ENCODE measurements at places on chromosomes 11 and 22.

GRCh38 chr22:47811971-47812370 lies 1049.5 kb downstream of the TBC1D22A start:
- DNase-seq, result no peak

GRCh38 chr22:42856865-42857704 lies at the start of gene ARFGAP3:
Gene ARFGAP3, minus strand, starts transcription at chr22:42857273. Its CDS starts 91 bp downstream, at chr22:42857182.
- DNase-seq, result peak; percentile 93

- no peak for DNase-seq
Observed at GRCh38 chr11:134579724-134580609, 167.9 kb upstream of the B3GAT1 start.

GRCh38 chr22:19169947-19170318 lies 8.6 kb downstream of the SLC25A1 start:
- no peak for DNase-seq

GRCh38 chr11:10326012-10326964 lies 21.4 kb downstream of the ADM start:
- DNase-seq, result no peak

DNA sequence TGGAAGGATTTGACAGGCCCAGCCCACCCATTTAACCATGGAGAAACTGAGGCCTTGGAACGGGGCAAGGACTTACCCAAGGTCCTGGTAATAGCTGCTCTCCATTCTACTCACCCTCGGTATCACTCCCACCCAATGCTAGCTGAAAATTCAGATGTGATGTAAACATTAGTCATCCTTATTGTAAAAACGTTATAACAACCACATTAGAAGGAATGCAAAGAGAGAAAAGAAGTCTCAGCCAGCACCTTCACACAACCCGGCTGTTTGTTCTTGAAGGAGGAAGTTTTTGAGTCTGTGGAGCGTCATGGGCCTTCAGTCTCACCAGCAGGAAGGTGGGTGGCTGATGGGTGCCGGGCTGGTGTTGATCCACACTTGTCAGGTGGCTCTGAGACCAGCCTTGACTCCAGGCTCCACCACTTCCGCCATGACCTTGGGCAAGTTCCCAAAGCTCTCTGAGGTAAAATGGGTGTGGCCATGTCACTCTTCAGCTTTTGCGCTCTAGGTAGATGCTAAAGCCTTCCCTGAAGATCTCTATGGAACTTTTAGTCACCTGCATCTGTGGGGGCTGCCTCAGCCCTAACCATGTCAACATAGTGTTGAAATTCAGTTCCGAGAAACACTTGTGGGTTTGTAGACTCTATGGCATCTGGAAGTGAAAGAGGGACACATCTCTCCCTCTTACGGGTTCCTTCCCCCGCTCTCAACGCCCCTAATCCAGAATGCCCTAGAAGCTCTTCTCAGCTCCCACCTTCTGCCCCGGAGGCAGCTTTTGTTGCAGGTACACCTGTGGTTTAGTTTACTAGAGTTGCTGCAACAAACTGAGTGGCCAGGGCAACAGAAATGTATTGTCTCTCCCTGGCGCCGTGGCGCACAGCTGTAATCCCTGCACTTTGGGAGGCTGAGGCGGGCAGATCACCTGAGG lies 14.8 kb downstream of the CD6 start:
- peak; percentile 94 for DNase-seq

- no peak for DNase-seq
Observed at GRCh38 chr11:120577624-120578363, 66.2 kb downstream of the GRIK4 start.

DNA sequence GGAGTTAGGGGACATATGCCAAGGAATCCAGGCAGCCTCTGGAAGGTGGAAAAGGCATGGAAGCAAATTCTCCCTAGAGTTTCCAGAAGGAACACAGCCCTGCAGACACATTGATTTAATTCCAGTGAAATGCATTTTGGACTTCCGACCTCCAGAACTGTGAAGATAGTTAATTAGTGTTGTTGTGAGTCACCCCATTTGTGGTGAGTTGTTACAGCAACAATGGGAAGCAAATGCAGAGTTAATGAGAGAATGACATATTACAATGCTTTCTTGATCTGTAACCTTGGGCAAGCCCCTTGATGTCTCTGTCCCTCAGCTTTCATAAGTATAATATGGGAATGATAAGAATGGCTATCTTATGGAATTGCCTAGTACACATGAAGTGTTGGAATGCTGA lies 178.7 kb downstream of the KIRREL3 start:
- no peak for DNase-seq

GRCh38 chr11:113877670-113878055 lies 2.3 kb upstream of the USP28 start:
- no peak for DNase-seq

GRCh38 chr11:72829884-72830533 lies 15.8 kb downstream of the ATG16L2 start:
- DNase-seq, result no peak

- DNase-seq, result no peak
Observed at GRCh38 chr22:25572708-25573171, 8.3 kb downstream of the GRK3 start.

DNA sequence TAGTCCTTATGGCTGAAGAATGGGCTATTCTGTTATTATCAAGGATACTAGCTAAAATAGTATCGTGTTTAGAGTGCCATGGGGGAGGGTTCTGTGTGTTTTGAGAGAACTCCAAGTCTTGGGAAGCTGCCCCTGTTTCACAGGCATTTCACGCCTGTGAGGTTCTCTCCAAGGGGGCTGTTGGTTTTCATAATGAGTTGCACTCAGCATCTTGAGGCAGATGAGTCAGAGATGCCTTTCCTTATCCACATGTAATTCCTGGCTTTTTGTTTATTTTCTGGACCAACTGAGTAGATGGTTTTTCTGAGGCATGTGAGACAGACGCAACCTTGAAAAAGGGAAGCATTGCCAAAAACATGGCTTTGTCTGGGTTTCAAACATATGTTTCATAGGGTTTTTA lies 203.7 kb downstream of the ARHGAP42 start:
- no peak for DNase-seq

- no peak for DNase-seq
Observed at GRCh38 chr22:39675947-39676346, 105.4 kb downstream of the CACNA1I start.

- DNase-seq, result no peak
Observed at GRCh38 chr11:69515271-69516245, 34.1 kb downstream of the LINC01488 start.

DNA sequence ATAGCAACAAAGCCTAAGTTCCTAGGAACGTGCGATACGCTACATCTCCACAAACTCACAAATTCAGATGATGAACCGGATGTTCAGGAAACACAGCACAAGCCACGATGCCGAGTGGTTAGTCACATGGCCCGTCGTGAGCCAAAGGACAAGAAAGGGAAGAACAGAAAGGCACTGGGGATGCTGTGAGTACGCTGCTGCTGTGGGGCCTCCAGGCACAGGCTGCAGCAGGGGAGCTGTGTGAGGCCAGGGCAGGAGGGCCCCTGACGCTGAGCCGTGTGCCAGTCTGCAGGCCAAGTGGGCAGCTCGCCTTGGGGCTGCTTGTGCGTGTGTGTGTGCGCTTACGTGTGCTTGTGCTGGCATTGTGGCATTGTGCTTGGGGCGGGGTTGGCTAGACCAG lies 89.4 kb downstream of the CTTN start:
- no peak for DNase-seq

DNA sequence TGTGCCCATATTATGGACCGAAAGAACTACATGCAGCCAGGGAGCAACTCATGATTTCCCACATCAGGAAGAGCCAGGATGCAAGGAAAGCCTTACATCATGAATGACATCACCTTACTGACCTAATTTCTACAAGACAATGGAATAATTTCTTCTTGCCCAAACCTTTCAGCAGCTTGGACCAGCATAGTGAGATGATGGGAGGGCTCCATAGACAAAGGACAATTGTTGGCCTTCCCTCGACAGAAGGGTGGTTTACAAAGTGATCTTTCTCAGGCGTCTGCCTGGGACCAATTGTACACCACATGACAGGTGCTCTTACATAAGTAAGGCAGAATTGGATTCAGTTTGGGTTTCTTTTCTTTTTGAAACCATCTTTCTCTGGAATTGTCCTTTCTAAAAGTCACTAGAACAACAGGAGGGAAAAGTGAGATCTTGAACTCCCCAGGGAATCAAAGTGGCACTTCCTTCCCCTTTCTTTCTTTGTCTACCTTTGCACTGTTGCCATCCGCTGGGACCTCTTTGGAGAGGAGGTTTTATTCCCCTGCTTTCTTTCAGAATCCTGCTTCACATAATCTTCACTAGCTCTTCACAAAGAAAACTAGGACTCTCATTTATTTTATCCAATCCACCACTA lies 51.7 kb upstream of the PAK1 start:
- no peak for DNase-seq

DNA sequence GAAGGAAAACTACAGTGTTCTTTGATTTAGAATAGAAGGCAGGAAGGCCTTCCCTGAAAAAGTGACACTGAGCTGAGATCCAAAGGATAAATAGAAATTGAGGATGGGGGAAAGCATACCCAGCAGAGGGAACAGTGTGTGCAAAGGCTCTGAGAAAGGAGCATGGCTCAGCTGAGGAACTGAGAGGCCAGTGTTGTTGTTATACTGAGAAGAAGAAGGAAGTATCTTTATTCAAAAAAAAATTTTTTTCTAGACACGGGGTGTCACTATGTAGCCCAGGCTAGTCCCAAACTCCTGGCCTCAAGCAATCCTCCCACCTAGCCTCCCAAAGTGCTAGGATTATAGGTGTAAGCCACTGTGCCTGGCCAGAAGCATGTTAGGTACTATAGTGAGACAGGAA lies 3.5 kb upstream of the PIK3C2A start:
- DNase-seq, result no peak

DNA sequence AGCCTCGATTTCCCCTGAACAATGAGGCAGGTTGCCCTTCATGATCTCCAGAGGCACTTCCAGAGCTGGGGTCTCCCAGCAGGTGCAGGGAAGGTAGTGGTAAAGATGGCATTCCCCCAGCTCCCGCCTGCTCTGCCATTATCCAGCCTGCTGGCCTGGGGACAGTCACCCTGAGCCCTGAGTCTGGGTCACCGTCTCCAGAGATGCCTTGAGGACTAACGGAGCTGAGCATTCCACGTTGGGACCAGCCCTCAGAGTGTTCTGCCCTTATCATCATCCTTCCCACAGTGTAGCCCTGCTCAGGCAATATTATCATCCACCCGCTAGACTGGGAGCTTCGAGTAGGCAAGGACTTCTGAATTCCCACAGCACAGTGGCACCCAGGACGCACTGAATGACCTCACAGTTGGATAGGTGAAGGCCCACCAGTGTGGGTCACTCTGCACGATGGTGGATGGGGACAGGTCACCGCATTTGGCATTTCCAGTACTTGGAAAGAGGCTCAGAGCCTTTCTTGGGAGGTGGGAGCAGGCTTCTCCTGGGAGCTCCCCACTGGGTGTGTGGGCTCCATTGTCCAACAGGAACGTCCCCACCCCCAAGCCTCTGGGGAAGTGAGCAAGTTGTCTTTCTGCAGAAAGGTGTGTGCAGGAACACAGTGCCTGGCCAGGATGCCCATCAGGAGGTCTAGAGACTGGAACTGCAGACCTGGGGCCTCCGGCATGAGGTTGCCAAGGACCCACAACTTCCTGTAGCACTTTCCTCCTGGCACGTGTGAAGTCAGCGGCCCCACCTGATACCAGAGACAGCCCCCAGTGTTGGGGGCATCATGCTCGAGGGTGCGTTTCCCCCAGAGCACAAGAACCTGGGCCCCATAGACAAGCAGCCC lies 51.4 kb upstream of the WNT7B start:
- DNase-seq, result no peak

DNA sequence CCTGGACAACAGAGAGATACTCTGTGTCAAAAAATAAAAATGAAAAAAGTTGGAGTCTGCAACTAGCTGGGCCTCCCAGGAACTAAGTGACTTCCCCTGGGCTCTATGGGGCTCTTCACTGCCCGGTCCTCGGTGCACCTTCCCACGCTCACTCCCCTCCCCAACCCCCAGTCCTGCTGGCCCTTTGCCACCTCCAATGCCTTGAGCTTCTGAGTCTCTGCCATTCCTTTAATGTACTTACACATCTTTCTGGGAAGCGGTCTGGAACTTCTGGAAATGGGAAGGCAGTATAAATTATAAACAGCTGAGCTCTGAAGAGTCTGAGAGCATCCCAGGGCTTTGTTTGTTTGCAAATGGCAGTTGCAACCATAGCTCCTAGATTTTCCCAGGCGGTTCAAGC lies 5.9 kb upstream of the BATF2 start:
- DNase-seq, result no peak

DNA sequence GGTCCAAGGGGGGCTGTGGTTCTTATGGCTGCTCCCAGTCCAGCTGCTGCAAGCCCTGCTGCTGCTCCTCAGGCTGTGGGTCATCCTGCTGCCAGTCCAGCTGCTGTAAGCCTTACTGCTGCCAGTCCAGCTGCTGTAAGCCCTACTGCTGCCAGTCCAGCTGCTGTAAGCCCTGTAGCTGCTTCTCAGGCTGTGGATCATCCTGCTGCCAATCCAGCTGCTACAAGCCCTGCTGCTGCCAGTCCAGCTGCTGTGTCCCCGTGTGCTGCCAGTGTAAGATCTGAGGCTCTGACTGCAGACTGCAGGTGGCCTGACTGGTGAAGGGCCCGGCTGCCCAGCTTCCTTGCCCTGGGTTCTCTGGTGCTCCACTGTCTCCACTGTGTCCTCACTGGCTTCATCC lies 696 bp downstream of the KRTAP5-5 start:
- DNase-seq, result no peak

DNA sequence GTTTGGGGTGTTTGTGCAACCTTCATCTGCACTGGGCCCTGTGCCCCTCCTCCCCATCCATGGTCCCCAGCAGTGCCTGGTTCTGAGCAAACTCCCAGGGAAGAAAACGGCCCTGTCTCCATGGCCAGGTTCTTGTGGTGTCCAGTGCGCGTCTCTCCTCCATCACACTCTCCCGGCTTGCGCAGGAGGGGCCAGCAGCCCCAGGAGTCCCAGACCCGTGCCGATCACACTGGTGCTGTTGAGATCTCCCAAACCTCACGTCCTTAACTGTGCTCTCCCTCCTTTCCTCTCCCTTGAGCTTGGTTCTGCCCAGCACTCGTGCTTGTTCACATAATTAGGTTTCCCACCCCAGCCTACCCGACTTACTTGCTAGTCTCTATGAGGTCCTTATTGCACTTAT lies 10.9 kb upstream of the GRK2 start:
- DNase-seq, result no peak

- peak; percentile 48 for DNase-seq
Observed at GRCh38 chr11:73141309-73142127, 600 bp downstream of the FCHSD2 start.

DNA sequence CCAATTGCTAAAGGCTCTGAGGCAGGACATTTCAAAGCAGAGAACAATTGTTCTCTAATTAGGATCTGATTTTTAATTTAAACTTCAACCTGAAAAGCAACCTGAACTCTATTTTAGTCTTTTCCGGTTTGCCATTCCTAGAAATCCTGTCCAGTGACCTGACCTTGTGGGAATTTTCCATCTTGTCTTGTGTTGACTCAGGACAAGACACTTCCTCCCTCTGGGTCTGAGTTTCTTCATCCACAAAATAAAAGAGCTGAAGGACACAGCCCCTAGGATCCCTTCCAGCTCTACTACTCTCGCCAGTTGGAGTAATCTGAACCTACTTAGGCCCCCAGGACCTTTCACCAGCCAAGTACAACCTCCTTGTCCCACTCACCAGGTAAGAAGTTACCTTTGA lies 66.5 kb upstream of the POU2AF1 start:
- DNase-seq, result no peak

- no peak for DNase-seq
Observed at GRCh38 chr22:44045145-44045544, 21.0 kb downstream of the PARVB start.

GRCh38 chr22:26170112-26170492 lies 840 bp downstream of the SEZ6L start:
- DNase-seq, result no peak

- DNase-seq, result no peak
Observed at GRCh38 chr11:25252854-25253253, 756.0 kb downstream of the LUZP2 start.

All from activated CD4-positive, alpha-beta T cell treated with anti-CD3 and anti-CD28 coated beads, Interleukin-2, amount 50 U/mL, for 4 hours (primary cell).